ENCODE measurements at places on chromosomes 6 and 20. TPM values are rescaled to one million over a fixed set of nuclear protein-coding genes. Genes with fewer than 3 reads are reported as not detected.
A peak's percentile ranks its signal among the peaks of the same experiment; 100 is the strongest.

TTLL9 gene
- not detected for total RNA-seq

ZNF391 gene
- total RNA-seq = 4.7 TPM

GCNT2 gene
- total RNA-seq = not detected

TNFRSF6B gene
- 39.9 TPM for total RNA-seq

GRCh38 chr6:87407561-87407900, 241 bp upstream of the CFAP206 start:
- peak; percentile 79 for DNase-seq

- no peak for DNase-seq
Measured at GRCh38 chr6:51753635-51754034, 333.8 kb downstream of the PKHD1 start.

GRCh38 chr6:26284537-26285142, 80.4 kb upstream of the BTN3A2 start:
- DNase-seq = peak; percentile 87

DNA sequence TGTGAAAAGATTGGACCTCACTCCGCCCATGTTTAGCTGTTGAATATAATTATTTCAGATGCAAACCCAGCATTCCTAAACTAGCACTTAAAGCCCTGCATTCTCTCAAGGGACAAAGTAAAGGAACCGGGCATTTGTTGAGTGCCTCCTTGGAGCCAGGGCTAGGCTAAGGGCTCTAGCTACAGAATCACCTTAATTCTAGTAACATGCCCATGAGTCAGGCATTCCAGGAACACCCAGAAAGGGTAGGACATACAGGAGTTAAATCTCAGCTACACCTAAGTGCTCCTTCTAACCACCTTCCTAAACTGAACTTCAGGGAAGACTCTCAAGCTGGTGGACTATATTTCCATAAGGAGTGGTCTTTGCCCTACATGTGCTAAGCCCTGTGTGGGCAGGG, 89.4 kb downstream of the SLC24A3 start:
- DNase-seq = no peak

All from GM23248 (cell line).